ENCODE measurements at places on chromosomes 5 and 9.

- no peak for DNase-seq
Measured at GRCh38 chr5:132099076-132099748, 25.6 kb downstream of the CSF2 start.

- no peak for DNase-seq
Measured at GRCh38 chr9:94096819-94097577, 12.7 kb downstream of the PTPDC1 start.

DNA sequence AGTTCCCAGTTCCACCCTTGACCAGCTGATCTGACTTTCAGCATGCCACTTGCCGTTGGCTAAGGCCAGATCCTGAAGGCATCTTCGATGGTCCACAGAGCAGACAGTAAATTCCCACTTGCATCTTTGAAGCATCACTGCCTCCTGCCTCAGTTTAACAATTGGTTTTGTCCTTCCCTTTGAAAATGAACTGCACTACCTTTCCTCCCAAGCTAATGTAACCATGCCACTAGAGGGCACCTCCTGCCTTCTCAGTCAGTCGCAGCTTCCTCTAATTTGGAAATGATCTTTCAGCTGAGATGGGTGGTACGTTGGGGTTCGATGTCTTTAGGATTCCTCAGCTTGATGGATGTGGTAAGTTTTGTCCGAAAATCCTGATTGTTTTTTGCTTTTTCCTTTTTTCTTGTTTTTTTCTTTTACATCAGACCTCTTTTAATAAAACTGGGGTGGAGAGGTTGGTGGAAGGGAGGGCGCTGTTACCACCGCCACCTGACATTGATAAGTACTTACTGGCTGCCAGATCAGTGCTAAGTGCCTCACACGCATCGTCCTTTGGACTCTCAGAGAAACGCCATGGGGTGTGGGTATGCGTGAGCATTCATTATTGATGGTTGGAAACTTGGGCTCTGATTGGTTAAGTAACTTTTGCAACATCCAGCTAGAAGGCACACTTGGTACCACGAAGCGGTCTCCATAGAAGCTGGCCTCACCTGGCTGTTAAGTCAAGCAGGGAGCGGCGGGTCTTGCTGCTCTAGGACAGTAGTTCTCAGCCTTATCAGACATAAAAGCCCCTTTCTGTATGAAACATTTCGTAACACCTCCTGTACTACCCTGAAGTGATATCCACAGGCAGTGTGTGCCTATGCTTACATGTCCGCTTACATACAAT is 16.9 kb downstream of the PTTG1 start:
- DNase-seq = peak; percentile 61

- DNase-seq = no peak
Measured at GRCh38 chr5:157828944-157829639, 29.9 kb downstream of the CLINT1 start.

- DNase-seq = no peak
Measured at GRCh38 chr5:166845044-166845443, 1446.4 kb upstream of the WWC1 start.

- no peak for DNase-seq
Measured at GRCh38 chr5:65248896-65249295, 232.8 kb downstream of the ADAMTS6 start.

DNA sequence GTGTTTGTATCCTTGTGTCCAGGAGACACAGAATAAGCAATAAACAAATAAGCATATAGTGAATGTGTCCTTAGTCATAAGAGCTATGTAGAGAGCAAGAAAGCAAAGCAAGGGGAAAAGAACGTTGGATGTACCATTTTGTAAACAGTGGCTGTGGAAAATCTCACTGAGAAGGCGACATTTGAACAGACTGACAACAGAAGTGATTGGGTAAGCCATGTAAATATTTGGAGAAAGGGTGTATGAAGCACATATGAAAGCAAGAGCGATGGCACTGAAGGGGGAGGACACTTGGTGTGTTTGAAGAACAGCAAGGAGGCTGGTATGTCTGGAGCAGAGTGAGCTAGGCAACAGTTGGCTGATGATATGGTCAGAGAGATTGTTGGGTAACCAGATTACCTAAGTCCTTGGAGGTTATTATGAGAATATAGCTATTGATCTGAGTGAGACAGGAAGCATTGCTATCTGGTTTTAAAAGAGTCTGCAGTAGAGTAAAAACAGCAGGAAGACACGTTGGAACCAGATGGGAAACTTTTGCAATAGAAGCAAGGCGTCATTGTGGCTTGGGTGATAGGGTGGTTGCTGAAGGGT is 115.5 kb upstream of the IL7R start:
- no peak for DNase-seq

- DNase-seq = no peak
Measured at GRCh38 chr5:179217956-179218942, 127.0 kb downstream of the ADAMTS2 start.

GRCh38 chr5:157566902-157567489 is 8.6 kb downstream of the ADAM19 start:
- DNase-seq = no peak

- DNase-seq = no peak
Measured at GRCh38 chr5:125834438-125835115, 588.6 kb upstream of the GRAMD2B start.

- DNase-seq = no peak
Measured at GRCh38 chr5:56674441-56674840, 140.9 kb upstream of the MAP3K1 start.

DNA sequence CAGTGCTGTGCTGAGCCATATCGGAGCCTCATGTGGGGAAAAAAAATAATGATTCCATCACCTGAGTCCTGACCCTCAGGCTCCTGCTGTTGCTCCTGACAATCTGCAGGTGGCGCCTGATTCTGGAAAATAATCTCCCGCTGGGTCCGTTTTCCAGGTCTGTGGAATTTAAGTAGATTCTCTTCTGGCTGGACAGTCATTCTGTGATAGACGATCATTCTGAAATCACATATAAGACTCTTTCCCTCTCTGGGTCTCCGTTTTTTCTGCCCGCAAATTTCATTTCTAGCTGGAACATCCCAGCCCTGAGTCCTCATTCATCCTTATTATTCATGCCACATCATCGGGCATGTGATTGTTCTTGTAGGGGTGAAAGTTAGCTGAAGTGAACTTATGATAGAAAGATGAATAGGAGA is 22.1 kb upstream of the STXBP1 start:
- DNase-seq = peak; percentile 78

DNA sequence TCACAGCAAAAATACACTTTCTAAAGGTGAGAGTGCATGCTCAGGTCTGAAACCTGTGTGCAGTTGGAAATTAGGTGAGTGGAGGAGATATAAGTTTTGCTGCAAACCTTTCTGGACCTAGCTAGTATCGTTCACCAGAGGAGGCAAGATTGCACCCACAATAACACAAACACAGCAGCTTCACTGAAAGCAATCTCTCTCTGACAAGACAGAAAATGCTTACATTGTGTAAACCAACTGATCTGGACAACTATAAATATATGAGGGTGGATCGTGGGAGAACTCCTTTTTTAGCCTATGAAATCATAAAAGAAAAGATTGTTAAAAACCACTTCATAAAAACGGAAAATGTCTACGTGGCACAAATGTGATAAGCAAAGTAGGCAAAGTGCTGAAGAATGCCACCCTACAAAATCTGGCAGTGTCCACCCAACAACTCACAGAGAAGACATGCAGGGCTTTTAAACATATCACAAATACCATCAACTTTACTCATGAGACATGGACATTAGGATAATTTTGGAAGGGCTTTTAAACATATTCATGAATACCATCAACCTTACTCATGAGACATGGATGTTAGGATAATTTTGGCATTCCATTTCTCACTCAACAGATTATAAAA is 134.3 kb downstream of the CDH18 start:
- DNase-seq = peak; percentile 6

- DNase-seq = no peak
Measured at GRCh38 chr9:15711931-15712330, 159.1 kb downstream of the CCDC171 start.

GRCh38 chr9:5448461-5449435 is 1.6 kb upstream of the CD274 start:
- DNase-seq = no peak

DNA sequence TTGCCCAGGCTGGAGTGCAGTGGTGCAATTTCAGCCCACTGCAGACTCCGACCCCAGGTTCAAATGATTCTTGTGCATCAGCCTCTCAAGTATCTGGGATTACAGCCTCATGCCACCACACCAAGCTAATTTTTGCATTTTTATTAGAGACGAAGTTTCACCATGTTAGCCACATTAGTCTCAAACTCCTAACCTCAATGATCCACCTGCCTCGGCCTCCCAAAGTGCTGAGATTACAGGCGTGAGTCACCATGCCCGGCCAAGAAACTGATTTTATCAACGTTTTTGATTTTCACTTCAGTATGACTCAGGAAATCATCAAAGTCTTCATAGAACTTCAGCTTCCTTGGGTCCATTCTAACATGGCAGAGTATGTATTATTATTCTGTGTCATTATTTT is 125.4 kb downstream of the GABRG2 start:
- no peak for DNase-seq

DNA sequence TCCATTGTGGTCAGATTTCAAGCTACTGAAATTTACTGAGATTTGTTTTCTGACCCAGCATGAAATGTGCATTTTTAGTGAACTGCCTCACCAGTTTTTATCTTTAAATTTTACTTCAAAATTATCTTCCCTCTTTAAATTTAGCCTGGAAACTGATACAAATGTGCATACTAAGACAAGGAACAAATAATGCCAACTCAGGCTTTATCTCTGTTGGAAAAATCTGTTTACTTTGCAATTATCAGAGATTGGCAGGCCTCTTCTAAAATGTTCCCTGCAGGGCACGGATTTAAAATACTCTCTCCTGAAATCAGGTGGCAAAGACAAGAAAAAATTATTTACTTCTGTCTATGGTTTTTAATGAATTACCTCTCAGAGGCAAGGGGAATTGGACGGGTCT is 151.0 kb upstream of the PTCH1 start:
- no peak for DNase-seq

Measured in SW 1271 (cell line).